ENCODE measurements at places on chromosomes 3 and 15. TPM values are rescaled to one million over a fixed set of nuclear protein-coding genes. Genes with fewer than 3 reads are reported as not detected.

Gene TMEM207
- total RNA-seq, result not detected

DNA sequence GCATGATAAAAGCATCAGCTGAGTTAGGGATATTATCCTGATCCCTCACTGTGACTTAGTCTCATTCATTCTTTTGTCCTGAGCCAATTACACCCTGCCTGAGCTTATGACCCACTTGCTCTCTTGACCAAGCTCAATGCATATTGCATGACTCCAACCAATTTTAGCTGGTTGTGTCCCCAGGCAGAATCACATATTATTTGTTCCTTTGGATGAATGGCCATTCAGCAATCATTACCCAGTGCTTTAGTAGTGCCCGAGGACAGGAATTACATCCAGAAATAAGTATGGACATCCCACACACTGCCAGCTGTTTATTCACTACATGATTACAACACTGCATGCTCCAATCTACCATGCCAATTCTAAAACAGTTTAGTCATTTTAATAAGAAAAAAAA, 322.5 kb downstream of the ZBBX start:
- no peak for DNase-seq

Gene CHST2
- 4.9 TPM for total RNA-seq

Gene CCR9
- not detected for total RNA-seq

GRCh38 chr15:28904003-28904402, 18.2 kb downstream of the APBA2 start:
- no peak for DNase-seq

GRCh38 chr3:5756443-5756842, 568.9 kb downstream of the EDEM1 start:
- no peak for DNase-seq

- DNase-seq, result no peak
Observed at GRCh38 chr3:176992978-176993377, 204.3 kb downstream of the TBL1XR1 start.

DNA sequence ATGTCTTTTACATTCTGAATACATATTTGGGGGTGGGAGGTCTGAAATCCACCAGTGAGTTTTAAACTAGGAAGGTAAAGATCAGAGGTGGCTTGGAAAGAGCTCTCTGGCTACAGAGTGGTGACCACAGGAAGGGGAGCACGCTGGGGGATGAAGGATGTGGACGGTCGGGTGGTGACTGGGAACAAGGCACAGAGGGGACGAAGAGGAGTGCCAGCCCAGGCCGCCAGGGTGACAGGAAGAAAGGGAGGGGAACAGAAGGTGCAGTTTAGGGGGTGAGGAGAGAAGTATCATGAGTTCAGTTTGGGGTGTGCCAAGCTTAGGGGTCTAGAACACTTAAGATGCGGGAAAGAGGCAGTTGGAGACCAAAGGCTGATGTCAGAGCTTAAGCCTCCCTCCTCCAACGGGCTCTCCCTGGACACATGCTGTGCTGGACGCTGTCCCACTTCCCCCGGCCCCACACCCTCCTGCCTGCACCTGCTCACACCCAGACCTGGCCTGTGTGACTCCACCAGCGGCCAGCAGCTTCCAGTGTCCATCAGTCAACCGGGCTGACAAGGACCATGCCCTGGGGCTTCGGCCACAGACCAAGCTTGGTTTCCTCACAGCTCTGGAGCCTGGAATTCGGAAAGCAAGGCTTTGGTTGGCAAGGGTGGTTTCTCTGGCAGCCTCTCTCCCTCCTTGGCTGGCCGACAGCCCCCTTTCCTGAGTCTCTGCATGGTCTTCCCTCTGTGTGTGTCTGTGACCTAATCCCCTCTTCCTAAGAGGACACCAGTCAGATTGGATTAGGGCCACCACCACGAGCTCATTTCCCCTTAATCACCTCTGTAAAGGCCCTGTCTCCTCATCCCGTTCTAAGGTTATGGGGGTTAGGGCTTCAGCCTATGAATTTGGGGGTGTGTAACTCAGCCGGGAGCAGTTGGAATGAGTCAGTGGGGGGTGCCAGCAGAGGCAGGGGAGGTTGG, 120.4 kb upstream of the IQSEC1 start:
- no peak for DNase-seq

Gene C3orf85
- total RNA-seq, result not detected

DNA sequence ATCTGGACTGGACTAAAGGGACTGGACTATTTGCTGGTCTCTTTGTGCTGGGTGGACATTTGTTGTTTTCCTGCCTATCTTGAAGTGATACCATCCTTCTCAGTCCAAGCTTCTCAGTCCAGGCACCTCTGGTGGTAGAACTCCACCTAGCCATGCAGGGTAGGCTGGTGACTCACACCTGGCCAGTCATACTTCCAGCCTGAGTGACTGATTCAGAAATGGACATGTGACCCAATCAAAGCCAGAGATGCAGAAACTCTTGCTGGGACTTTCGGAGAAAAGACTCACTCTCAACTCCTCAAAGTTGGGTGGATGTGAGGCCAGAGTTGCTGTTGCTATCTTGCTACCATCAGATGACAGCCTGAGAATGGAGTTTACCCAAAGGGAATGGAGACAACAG, 5.6 kb upstream of the ASB14 start:
- DNase-seq, result no peak

GRCh38 chr3:48848816-48849515, 1.3 kb upstream of the PRKAR2A start:
- DNase-seq, result no peak

DNA sequence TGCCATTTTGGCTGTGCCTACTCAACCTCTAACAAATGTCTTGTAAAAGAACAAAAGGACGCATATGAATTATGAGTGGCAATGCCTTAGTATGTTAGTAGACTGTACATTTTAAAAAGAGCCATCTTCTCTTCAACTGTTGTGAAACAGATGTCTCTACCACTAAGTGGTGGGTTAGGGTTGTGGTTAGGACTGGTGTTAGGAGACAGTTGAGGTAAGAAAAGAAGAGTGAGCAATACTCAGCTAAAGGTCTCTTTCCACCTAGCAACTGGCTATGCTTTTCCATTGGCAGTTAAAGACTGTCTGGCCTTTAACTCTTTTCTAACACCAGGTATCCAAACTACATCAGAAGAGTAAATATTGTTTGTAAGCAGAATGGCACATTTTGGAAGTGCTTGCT, 221.7 kb upstream of the TBC1D5 start:
- no peak for DNase-seq

DNA sequence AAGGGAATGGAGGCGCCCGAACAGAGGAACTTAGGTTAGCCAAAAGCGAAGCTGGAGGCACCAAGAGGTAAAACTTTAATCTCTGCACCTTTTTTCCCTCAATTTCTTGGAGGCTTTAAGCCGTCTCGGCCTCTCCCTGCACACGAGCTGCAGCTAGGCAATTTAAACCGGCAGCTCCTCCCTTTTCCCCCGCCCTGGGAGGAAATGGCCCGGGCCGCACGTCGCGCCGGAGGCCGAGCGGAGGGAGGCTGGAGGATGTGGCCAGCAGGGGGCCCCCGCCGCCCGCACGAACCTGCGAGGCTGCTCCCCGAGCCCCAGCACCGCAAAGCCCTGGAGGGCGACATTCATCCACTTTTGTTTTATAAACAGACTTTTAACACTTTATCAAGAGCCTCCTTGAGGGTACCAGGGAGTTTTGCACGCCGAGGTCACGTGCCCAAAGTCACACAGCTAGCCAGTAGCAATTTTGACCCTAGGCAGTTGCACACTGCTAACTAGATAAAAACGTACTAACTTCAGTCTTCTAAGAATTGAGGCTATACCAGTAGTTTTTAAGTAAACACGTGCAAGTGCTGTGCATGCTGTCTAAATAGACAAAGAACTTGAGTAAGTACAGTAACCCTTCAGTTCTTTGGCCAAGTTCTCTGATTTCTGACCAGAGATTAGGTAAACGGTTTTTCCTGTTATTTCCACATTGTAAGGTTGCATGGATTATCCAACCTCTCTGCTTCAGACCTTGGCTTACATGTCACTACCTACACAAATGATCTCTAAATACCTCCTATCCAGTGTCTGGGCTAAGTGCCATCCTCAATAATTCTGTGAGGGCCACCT, 668 bp upstream of the XXYLT1 start:
- peak; percentile 83 for DNase-seq

DNA sequence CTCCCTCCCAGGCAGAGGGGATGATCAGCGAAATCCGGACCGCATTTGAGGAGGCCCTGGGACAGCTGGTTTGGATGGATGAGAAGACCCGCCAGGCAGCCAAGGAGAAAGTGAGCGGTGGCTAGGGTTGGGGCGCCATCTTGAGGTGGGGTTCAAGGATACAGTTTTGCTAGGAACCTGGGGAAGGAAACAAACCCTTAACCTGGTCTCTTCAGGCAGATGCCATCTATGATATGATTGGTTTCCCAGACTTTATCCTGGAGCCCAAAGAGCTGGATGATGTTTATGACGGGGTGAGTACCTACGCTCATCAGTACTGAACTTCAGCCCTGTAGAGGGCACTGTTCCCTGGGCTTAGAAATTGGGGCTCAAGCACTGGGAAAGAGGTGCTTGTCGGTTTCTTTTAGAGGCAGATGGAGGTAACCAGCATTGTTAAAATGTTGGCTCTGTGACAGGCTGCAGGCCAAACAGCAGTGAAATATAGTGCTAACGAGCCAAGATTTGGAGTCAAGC, 9.6 kb upstream of the PSMD2 start:
- DNase-seq, result no peak

Gene FRMD5
- not detected for total RNA-seq

- no peak for DNase-seq
Observed at GRCh38 chr3:60250810-60251209, 1000.4 kb downstream of the FHIT start.

Gene CBLB
- 86.2 TPM for total RNA-seq

DNA sequence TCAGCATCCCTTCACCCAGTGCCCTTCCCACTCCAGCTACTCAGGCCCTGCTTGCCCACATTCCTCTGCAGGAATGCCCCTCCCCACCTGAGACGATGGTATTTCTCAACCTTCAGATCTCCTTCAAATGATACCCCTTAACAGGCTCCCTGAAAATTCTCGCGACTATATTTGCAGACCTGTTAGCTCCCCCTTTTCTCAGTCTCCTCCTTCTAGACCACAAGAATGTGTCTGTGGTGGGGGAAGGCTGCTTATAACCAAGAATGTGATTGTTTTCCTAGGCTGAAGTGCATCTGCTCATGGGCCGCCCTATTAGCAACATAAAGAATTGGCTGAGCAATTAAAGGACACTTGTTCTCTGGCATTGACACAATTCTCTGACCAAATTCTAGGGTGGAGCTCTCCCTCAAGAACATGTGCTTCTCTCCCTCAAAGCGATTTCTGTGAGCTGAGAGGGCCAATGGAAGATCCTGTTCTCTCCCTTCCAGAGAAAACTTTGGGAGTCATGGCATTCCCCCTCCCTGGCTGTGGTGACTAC, 19.1 kb upstream of the LIMD1 start:
- no peak for DNase-seq

Gene USP50
- total RNA-seq, result 2.8 TPM

GRCh38 chr3:108322352-108322751, 26.0 kb downstream of the HHLA2 start:
- DNase-seq, result no peak

Gene MORC1
- total RNA-seq, result not detected

- DNase-seq, result no peak
Observed at GRCh38 chr3:65436580-65436979, 602.1 kb downstream of the MAGI1 start.

Gene COL6A5
- 1.7 TPM for total RNA-seq

DNA sequence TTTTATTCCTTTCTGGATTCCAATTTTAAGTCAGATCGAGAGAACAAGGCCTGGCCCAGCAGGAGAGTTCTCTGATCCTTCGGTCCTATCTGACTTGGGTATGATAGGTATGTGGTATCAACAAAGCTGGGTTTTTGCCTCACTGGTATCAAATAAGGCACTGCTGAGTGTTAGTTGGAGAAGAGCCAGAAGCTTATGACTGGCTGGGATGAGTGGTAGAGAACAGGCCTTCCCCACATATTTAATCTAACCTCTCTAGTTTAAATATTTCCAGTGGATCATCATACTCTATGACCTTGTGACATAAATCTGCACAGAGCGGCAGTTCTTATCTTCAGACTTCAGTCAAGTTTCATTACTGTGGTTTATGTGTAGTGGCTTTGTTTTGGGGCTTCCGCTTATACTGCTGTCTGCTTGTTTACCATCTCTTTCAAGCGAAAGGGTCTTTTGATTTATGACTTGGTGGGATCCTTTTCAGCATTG, 164.5 kb downstream of the PTPRG start:
- DNase-seq, result no peak

- DNase-seq, result no peak
Observed at GRCh38 chr15:95558131-95558530, 772.4 kb upstream of the NR2F2 start.

Gene ERC2
- total RNA-seq, result not detected

GRCh38 chr15:77580996-77581682, 51.6 kb downstream of the LINGO1 start:
- no peak for DNase-seq
